ENCODE measurements at places on chromosomes 6 and 20. TPM values are rescaled to one million over a fixed set of nuclear protein-coding genes. Genes with fewer than 3 reads are reported as not detected.

The SLC22A3 gene
- not detected for total RNA-seq

The TREM1 gene
- not detected for total RNA-seq

The MATN4 gene
- total RNA-seq: 0.20 TPM

The KCNB1 gene
- total RNA-seq: not detected

The ITPA gene
- 65.4 TPM for total RNA-seq

The TOX2 gene
- total RNA-seq: 31.3 TPM

The ANGPT4 gene
- total RNA-seq: not detected

The NKX2-2 gene
- total RNA-seq: not detected

The PNPLA1 gene
- not detected for total RNA-seq

The MRAP2 gene
- 0.39 TPM for total RNA-seq

The C6orf62 gene
- 110 TPM for total RNA-seq

The PDSS2 gene
- total RNA-seq: 8.0 TPM

The SYCP2L gene
- not detected for total RNA-seq
